SK-N-MC (cell line): ENCODE measurements at places on chromosomes 1 and 21.

DNA sequence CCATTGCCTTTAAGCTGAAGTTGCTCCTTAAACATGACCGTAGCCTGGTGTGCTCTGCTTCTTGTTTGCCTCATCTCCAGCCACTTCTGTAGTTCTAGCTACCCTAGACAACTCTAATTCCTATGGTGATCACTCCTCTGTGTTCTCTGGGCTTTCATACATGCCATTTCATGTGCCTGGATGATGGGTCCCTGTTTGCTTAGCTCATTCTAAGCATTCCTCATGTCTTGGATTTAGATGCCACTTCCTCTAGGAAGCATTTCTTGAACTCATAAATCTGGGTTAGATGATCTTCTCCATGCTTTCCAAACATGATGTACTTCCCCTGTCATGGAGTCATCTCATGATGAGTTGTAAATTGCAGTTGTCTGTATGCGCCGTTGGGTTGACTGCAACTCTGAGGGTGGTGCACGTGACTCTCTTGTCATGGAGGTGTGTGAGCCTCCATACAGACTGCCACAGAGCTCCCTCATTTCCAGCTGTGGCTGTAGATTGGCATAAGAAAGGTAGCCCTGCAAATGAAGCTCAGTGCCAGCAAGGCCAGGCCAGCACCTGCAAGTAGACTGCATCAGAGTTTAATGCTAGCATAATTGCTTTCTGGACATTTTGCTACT, 77.2 kb downstream of the LAMC1 start:
- no peak for DNase-seq

DNA sequence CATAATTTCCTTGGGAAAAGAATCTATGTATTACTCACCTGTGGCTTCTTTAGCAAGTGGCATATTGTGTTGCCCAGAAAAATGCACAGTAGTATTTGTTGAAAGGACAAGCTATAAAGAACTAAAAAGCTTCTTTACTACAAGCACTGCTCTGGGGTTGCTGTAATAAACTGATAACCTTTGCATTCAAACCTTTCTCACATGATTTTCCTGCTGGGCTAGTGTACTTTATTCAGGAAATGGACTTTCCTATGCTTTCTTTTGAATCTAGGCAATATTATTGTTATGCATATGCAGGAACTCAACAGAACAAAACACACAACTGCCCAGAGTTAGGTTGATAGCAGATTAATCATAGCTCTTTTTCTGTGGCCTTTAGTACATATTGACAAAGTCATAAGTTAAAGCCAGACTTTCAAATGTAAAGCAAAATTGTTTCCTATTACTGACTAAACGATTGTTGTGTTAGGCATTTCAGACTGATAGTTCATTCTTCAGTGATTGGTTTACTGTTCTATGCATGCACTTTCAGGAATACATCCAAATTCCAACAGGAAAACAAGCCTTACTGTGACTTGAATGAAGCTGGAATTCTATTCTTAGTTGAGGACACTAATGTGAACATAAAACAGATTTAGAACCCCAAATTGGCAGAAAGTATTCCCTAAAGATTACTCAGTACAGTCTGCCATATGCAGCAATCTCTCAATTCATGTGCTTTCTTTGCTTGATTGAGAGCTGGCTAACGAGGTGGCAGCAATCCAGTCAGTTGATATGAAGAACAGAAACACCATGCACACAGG, 564.3 kb upstream of the NEGR1 start:
- no peak for DNase-seq

GRCh38 chr1:178275049-178275448, 181.1 kb downstream of the RASAL2 start:
- DNase-seq = no peak

GRCh38 chr1:208835781-208836180, 591.6 kb upstream of the PLXNA2 start:
- DNase-seq = no peak

- DNase-seq = no peak
These were observed 84.1 kb downstream of the MRPS6 start for GRCh38 chr21:34157521-34157920.

DNA sequence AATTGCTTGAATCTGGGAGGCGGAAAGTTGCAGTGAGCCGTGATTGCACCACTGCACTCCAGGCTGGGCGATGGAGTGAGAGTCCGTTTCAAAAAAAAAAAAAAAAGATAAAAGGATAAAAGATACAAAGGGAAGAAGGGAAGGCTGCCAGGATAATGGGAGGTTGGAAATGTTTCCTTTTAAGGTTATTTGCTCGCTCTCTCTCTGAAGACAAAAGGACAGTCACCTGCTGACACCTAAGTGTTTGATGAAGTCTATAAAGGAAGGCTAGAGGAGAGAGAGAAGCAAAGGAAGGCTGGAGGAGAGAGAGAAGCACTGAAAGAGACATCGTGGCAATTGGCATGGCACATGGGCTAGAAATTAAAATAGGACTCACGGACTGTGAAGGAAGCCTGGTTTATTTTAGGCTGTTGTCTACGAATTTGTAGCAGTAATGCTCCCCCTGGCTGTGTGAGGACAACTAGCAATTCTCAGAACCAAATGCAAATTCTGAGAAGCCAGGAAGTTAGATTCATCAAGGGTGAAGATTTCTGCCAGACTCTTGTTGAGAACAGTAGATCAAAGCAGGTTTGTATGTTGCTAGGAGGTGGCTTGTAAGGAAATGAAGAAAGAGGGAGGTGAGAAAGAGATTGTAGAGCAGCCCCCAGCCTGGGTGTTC, 154.2 kb downstream of the ZP4 start:
- DNase-seq = peak; percentile 3

DNA sequence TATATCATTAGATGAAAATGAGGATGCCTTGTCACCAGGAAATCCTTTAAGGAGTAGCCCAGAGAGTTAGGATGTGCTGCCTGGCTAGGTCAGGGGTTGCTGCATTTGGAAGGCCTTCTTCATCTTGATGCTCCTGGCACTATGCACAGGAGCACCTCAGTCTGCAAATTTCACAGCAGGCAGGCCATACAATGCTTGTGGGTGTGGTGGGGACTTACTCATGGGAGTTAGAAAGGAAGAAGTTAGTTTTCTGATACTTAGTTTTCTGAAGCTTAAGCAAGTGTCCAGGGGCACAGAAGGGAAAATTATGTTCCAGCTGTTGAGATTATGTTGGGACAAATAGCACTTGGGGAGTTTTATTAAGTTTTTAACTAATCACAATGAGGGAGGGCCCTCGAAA, 11.4 kb downstream of the HLX start:
- no peak for DNase-seq

GRCh38 chr1:59574085-59574484, 240.7 kb upstream of the HOOK1 start:
- no peak for DNase-seq

- DNase-seq = no peak
These were observed 216.2 kb downstream of the SDCCAG8 start for GRCh38 chr1:243471754-243472745.

GRCh38 chr1:222095606-222096475, 354.0 kb upstream of the DUSP10 start:
- no peak for DNase-seq

DNA sequence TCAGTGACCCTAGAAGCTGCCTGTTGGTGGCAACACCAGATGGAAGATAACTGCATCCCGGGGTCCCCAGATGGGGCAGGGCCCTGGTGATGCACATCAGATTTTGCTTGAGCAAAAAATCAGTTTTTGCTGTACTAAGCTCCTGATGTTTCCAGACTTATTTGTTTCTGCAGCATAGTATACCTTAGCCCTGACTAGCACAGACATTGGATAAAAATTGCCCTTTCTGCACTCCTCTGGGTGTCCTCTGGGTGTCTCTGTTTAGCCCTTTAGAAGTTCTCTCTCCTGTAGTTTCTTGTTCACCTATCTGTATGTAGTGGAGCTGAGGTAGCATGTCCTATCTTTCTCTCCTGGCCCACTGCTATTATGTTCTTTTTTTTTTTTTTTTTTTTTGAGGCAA, 30.3 kb upstream of the PLA2G2C start:
- DNase-seq = no peak

DNA sequence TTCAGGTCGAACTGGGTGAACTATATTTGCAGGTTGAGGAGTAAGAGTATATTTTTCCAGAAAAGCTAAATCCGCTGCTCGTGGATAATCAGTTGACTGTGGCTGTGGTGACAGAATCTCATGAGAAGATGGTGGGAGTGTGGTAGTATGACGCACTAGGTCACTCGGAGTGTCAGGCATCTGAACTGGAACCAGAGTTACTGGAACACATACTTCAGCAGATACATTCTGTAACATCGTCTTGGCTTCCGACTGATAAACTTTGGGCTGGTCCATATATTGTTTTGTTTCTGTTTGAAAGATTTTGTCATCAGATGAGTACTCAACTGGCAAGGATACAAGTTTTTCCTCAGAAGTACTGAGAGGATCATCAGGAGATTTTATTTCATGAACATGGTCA, 13.0 kb upstream of the ASPM start:
- DNase-seq = no peak

DNA sequence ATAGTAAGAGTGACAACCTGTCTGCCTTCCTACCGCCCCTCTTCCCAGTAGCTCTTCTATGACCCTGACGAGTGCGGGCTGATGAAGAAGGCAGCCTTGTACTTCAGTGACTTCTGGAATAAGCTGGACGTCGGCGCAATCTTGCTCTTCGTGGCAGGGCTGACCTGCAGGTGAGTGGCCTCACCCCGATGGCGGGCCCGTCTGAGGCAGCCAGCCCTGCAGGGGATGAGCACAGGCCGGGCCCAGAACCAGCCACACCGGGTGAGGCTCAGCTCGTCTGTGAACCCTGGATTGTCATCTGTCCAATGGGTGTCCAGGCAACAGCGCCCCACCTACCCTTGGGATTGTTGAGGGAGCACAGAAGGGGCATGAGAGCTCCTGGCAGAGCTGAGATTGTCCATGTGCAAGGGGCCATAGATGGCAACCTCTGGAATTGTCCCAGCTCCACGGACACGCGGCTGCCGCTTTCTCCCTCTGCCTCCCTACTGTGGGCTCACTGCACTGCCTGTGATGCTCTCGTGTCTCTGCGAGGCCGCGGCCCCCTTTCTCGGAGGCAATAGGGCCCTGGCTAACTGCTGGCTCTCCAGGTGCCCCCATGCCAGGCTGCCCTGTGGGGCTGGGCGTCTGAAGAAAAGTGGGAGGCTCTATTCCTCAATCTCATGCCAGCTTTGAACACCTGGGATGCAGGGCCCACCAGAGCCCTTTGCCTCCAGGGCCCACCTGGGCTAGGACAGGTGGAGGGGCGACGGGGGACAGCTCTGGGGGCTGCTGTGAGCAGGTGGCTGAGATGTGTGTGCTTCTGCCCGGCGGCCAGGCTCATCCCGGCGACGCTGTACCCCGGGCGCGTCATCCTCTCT, 50.0 kb upstream of the LRRC3 start:
- no peak for DNase-seq

GRCh38 chr1:97202481-97203380, 481.1 kb downstream of the PTBP2 start:
- DNase-seq = no peak

- no peak for DNase-seq
These were observed 31.1 kb upstream of the PEX10 start for GRCh38 chr1:2443277-2444137.
